ENCODE measurements at places on chromosomes 6 and 20.

DNA sequence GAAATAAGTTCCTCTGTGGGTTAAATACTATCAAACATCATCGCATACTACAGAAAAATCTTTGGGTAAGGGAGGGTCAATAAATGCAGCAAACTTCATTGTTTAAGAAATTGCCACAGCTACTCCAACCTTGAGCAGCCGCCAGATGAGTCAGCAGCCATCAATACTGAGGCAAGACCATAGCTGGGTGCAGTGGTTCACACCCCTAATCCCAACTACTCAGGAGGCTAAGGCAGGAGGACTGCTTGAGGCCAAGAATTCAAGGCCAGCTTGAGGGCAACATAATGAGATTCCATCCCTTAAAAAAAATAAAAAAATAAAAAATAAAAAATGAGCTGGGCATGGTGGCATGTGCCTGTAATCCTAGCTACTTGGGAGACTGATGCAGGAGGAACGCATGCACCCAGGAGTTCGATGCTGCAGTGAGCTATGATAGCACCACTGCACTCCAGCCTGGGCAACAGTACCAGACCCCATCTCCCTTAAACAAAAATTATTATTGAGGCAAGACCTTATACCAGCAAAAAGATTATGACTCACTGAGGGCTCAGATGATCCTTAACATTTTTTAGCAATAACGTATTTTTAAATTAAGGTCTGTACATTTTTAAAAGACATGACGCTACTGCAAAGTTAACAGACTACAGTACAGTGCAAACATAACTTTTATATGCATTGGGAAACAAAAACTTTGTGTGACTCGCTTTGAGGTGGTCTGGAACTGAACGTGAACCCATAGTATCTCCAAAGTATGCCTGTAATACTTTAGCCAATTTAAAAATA, 8.8 kb downstream of the SRPK1 start:
- no peak for DNase-seq

GRCh38 chr6:139823099-139823807, 448.8 kb upstream of the CITED2 start:
- DNase-seq = no peak

- no peak for DNase-seq
These were observed 153.1 kb downstream of the GMPR start for GRCh38 chr6:16391451-16391912.

DNA sequence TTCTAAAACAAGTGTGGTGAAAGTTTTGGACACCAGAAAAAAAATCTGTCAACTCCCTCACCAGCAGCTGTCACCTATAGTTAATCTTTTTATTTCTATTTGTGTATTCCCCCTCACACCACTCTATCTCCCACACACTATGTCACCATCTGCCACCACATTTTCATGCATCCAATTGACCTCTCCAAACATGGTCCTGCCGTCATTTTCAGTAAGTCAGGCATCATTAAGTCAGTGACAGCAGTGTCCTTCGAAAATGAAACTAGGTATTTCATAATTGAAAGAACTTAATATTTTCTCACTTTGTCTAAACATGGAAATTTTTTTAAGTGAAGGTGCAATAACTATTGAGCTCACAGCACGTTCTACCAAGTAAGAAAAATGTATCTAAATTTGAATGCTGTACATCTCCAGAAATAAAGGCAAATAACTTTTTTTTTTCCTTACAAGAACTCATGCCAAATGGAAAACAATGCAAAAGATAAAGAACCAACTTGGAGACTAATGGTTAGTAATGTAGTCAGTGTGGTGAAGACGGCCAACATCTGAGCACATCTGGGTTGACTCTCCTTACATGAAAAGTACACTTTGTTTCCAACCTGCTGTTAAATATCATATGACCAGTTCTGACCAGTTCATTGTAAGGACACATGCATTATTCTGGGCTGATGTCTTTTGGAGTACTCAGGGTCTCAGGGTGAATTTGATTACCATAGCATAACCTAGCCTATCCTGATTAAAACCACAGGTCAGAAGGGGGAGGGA, 623.3 kb upstream of the MANEA start:
- DNase-seq = no peak

DNA sequence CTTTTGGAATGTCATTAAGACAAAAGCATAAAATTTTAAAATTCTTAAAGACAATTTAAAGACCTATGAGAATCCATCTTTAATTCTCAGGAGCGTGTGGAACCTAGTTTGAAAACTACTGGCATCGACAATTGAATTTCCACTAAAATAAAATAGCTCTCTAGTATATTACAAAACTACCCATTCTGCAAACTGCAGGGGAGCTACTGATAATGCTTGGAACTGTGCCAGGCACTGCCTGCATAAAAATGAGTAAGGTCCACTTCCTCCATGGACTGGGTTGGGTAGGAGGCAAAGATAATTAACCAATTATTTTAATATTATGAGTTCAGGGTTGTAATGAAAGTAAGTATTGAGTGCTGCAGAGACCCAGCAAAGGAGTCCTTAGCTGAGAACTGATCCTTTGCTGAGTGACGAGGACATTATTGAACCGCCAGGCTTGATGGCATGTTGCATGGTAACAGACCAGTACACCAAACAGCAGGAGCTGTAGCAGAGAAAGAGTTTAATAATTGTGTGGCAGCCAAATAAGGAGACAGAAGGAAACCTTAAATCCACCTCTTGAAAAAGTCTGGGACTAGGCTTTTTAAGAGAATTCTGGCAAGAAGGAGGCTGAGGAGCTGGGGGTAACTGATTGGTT, 261.3 kb downstream of the ESR1 start:
- DNase-seq = no peak

GRCh38 chr6:45072016-45072415, 256.1 kb upstream of the RUNX2 start:
- DNase-seq = no peak
